NCI-H1105 (cell line): ENCODE measurements at places on chromosomes 11 and 22.
A peak's percentile ranks its signal among the peaks of the same experiment; 100 is the strongest.

DNA sequence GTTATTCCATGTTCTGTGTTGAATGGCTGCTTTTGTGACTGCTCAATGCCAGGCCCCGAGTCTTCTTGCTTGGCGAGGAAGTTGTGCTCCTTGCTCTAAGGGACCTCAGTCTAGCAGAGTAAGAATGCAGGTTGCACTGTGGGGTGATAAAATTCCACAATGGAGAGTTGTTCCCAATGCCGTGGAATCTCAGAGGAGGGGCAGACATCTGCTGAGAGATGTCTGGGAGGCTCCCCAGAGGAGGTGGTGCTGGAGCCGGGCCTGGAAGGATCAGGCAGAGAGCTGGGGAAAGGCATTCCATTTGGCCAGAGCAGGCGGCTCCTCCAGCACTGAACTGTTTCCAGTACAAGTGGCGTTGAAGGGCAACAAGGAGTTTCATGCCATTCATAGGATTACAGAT is 55.2 kb downstream of the ST3GAL4 start:
- no peak for DNase-seq

GRCh38 chr11:78156127-78156844 is 16.9 kb upstream of the ALG8 start:
- no peak for DNase-seq

DNA sequence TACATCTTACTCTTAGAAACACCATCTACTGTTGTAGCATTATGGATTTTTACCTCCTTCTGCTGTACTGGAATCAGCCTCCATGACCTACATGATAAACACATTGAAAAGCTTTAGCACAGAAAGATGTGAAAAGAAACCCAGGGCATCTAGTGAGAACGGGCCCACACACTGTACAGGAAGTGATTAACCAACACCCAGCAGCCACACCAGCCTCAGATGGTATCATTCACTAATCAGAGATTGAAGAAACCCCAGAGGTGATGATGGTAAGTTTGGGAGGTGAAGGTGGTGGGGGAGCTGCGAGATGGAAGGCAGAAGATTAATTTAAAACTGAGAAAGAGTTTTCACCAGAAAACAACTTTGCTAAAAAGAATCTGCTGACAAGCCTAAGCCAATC is 46.1 kb downstream of the RASSF10 start:
- DNase-seq: no peak

DNA sequence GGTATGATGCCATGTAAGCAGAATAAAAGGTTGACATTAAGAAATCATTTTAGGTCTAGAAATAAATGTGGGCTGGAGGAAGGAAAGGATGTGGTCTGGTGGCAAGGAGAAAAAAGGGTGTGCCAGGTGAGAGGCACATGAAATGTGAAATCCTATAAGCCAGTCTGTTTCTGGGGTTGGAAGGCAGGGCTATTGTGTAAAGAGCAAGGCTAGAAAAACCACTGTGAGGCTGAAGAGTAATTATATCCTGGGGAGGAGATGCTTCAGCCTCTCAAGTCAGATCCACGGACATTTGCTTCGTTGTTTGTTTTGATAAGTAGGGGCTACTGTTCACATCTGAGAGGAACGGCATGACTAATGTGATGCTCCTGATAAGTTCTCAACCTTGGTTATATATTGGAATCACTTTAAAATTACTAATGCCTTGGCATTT is 77.5 kb upstream of the CTSC start:
- DNase-seq: no peak

- DNase-seq: peak; percentile 89
These were observed 137.5 kb downstream of the FAM76B start for GRCh38 chr11:95652002-95652472.

DNA sequence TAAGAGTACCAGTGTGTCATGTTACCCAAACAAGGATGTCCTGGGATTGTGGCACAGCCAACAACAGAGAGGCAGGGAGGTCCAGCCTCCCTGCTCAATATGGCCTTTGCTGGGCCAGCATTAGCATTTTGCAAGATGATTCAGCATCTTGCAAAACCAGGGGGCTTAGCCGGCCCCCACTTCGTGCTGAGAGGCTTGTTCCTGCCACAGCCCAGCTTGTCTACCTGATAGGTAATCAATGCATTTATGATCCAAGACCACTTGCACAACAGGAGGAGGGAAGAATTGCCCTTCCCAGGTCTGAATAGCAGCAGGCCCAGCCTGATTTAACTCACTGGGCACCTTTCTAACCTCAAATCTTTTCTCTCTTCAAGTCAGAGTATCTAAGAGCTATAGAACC is 189.0 kb upstream of the SYT13 start:
- no peak for DNase-seq

GRCh38 chr11:86553265-86553664 is 119.2 kb downstream of the ME3 start:
- DNase-seq: peak; percentile 48

DNA sequence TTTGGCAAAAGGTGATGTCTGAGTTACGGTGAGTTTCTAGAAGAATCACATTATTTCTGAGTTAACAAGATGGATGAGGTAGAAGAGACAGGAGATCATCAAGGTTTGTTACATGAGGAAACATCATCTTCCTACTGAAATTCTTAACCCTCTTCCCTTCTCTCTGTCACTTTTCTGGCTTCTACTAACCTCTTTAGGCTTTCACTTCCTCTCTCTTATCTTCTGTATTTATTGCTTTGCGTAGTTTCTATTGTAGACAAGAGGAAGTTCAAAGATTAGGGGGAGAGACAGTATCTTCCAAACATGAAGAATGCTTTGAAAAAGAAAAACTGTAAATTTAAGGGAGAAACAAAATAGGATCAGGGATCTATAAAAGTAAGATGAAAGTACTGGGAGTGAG is 75.4 kb downstream of the TRPC6 start:
- DNase-seq: no peak

DNA sequence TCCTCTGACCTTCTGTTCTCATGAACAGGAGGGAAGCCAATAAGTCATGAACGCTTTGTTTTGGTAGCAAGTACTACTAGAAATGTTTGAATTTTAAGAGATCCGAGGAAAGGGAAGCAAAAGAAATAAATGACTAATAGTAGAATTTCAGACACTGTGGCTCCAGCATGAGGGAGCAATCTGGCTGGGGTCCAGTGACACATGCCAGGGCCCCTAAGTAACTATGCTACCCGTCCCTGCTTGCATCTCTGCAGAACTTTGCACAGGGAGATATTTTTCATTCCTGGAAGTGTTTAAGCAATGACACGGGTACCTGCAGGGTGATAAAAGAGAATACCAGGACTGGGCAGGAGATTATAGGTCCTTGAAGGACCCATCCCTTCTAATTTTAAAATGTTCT is 7.3 kb upstream of the ADAMTS8 start:
- no peak for DNase-seq

DNA sequence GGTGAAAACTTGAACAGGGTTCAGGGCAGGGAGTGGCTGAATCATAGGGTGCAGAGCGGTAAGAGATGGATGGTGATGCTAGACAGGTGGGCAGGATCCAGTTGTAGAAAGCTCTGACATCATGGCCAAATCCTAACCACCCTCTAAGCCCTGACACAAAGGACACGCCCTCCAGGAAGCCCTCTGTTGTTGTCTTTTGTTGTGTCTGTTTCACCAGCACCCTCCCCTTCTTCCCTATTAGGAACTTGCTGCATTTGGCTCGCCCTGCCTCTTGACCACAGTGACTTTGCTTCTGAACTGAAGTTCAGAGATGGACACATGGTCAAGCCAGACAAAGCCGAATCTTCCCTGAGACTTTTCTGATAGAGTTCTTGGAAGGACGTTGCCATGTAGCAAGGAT is 14.2 kb upstream of the APOL6 start:
- DNase-seq: no peak

DNA sequence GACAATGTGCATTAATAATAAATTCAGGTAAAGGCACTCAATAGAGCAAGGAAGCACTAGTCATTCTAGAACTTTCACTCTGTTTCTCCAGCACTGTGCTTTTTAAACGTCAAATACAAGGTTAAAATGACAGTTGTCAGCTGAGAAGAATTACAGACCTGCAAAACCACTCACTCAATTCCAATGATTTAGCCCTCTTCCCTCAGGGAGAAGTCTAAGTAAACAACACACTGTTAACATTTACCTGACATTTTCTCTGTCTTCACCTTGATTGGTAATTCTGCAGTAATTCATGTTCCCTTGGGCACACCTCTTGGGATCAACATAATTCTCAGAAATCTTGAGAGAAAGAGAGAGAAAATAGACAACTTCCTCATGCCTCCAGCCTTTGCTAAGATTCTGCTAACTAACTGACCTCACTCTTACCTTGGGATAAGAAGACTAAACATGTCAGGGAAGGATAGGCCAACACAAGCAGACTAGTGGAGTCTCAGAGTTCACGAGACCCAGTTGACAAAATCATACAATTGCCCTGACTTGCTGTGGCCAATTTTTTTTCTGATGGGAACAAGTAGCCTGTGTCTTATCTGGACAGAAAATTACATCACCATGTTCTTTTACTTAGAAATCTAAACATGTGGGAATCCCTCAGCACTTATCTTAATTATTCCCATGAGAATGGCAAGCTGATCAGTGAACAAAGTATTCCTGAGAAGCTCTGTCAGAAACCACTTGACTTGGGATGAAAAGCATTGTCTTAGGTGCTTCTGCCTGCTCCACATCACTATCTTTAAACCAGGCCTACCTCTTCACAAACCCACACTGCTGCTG is 516.8 kb upstream of the FAT3 start:
- DNase-seq: no peak

DNA sequence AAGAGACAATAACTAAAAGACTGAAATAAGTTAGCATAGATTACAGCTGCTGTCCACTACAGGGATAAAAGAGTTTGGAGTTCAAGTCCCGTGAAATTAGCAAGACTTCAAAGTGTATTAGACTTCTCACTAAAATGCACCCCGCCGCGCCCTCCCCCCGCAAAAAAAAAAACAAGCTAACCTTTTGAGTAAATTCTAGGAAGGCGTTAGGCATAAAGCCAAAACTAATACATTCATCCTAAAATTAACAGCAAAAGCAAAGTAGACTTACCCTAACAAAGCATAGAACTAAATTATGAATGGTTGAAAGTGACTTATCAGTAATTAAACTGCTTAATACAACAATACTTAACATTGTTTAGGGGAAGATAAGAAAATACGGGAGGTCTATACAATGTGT is 581.0 kb upstream of the CHORDC1 start:
- no peak for DNase-seq

DNA sequence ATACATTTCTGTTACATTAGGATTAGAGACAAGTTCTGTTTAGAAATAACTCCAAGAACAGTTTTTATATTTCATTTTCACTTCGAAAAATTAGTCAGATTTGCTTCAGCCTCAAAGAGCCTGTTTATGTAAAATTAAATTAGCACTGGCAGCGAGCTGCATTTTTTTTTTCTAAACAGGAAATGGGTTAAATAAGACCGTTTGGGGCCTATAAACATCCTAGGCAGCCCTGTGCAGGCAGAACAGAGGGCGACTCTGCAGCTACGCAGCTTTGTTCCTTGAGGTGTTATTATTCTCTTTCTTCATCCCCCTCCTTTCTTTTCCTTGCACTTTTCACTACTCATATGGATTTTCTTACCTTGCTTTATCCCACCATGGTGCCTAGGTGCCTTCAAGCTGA is 48.7 kb downstream of the CWC15 start:
- DNase-seq: no peak

GRCh38 chr22:50670914-50671538 is 1.6 kb upstream of the SHANK3 start:
- DNase-seq: no peak

DNA sequence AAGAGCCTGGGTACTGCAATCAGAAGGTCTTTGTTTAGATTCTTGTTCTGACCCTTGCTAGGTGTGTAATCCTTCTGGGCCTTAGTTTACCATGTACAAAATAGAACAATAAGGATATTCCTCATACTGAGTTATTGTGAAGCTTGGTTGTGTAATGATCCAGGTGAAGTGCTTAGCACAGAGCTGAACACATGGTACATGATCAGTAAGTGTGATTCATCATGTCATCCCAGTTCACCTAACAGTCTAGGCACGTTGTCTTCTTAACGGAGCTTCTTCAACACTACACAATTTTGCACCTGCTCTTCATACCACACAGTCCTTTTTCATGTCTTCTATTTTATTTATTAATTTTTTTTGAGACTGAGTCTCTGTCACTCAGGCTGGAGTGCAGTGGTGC is 234.3 kb upstream of the TENM4 start:
- DNase-seq: no peak

GRCh38 chr11:75380716-75381420 is 18.4 kb upstream of the RPS3 start:
- DNase-seq: no peak

GRCh38 chr11:114929351-114930000 is 251.1 kb downstream of the NXPE2 start:
- DNase-seq: no peak

DNA sequence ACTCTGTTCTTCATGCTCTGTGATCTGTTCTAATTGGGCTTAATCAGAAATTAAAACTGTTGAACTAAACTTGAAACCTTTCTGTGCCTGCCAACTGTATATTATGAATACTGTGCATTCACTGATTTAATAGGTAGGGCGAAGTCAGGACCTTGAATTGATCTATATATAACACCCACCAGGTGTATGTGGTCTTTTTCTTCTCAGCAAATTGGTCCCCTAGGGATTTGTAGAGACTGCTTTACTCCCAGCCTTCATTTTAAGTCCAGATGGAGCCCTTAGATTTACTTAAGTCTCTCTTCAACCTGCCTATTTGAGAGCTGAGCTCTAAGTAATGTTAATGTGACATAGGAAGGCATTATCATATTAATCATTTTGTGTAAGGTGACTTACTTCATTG is 257.5 kb downstream of the TMEM135 start:
- peak; percentile 41 for DNase-seq

- DNase-seq: no peak
These were observed 30.2 kb downstream of the LRP5 start for GRCh38 chr11:68342459-68343158.

GRCh38 chr11:86874304-86875056 is 74.1 kb downstream of the PRSS23 start:
- no peak for DNase-seq

DNA sequence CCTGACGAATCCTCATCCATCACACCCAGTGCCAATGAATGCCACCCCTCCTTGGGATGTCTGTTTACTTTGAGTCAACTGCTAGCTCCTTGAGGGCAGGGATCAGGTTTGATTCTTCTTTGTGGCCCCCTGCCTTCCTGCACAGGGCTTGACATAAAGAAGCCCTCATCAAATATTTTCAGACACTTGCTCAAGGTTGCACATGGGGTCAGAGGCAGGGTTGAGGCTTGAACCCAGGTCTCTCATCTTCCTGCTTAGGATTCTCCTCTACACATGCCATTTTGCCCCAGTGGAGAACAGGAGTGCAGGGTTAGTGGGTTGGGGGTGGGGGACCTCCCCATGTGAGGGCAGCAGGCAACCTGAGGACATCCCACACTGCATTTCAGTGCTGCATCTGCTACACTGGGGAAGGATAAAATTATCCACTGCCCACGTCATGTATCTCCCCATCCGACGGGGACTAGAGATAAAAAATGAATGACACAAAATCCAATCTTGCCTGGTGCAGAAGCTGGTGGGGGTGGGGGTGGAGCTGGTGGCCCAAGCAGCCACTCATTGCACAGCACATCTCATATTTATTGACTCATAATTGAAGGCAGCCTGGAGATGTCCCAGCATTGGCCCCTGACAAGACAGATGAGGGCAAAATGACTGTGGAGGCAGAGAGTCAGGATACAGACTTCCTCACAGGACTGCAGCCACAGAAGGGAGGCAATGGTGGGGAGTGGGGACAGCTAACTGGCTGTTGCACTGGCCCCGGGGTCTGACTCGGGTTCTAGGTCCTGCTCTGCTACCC is 41.3 kb downstream of the NEU3 start:
- no peak for DNase-seq

- DNase-seq: no peak
These were observed 827 bp downstream of the PHF21B start for GRCh38 chr22:45008751-45009605.
